ENCODE measurements at places on chromosomes 4 and X. TPM values are rescaled to one million over a fixed set of nuclear protein-coding genes. Genes with fewer than 3 reads are reported as not detected.

GRCh38 chr4:61500883-61501282 lies 300.8 kb downstream of the ADGRL3 start:
- no peak overlapping the region for H3K27ac ChIP-seq
- no peak overlapping the region for H3K4me3 ChIP-seq
- H3K27me3 ChIP-seq, result no peaks in the 10 kb centered on the region
- H3K36me3 ChIP-seq, result no peaks in the 10 kb centered on the region
- no peaks in the 10 kb centered on the region for H3K4me1 ChIP-seq

- H3K4me3 ChIP-seq, result no peak overlapping the region
- no peaks in the 10 kb centered on the region for H3K27me3 ChIP-seq
- no peak for DNase-seq
- no peaks in the 10 kb centered on the region for H3K36me3 ChIP-seq
- no peaks in the 10 kb centered on the region for H3K4me1 ChIP-seq
These were observed 159.2 kb downstream of the TECRL start for GRCh38 chr4:64250061-64250460.

DNA sequence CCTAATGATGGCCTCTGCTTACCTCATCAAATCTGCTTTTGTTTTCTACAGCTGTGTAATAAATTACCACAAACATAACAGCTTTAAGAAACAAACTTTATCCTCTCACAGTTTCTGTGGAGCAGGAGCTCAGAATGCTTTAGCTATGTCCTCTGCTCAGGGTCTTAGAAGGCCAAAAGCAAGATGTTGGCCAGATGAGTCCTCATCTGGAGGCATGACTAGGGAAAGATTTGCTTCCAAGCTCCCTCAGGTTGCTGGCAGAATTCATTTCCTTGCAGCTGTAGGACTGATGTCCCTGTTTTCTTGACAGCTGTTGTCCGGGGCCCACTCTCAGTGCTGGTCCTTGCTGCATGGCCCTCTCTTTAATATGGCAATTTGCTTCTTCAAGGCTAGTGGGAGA lies 116.7 kb upstream of the PDE5A start:
- no peaks in the 10 kb centered on the region for H3K27me3 ChIP-seq
- no peaks in the 10 kb centered on the region for H3K36me3 ChIP-seq
- no peak for DNase-seq
- no peak overlapping the region for H3K4me3 ChIP-seq
- no peaks in the 10 kb centered on the region for H3K4me1 ChIP-seq

DNA sequence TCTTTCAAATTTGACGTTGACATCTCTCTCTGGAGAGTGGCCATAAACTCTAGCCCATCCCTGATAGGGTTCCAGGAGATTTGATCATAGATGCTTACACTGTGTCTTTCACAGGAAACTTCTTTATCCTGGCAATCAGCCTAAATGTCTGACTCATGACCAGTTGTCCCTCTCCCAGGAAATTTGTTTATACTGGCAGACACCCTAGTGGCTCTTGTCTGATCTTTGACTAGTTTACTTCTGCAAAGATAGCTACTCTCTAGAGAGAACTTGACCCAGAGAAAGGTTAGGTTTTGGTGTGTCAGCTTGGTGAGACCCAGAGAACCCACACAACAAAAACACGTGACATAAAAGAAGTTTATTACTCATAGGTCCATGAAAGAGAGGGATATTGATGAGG lies 509.8 kb downstream of the CENPC start:
- no peaks in the 10 kb centered on the region for H3K36me3 ChIP-seq
- no peaks in the 10 kb centered on the region for H3K4me1 ChIP-seq
- no peak for DNase-seq

- H3K27ac ChIP-seq, result no peak overlapping the region
- H3K4me3 ChIP-seq, result no peak overlapping the region
- DNase-seq, result no peak
- no peaks in the 10 kb centered on the region for H3K27me3 ChIP-seq
- no peaks in the 10 kb centered on the region for H3K4me1 ChIP-seq
- H3K36me3 ChIP-seq, result no peaks in the 10 kb centered on the region
These were observed 55.9 kb upstream of the LEF1 start for GRCh38 chr4:108224611-108225053.

- peaks cover 21% of the 10 kb centered on the region for H3K27me3 ChIP-seq
- no peaks in the 10 kb centered on the region for H3K36me3 ChIP-seq
- peak overlapping the region; percentile 56 for H3K4me3 ChIP-seq
- DNase-seq, result no peak
- no peaks in the 10 kb centered on the region for H3K4me1 ChIP-seq
These were observed 68.3 kb downstream of the LARP7 start for GRCh38 chr4:112704991-112705845.

DNA sequence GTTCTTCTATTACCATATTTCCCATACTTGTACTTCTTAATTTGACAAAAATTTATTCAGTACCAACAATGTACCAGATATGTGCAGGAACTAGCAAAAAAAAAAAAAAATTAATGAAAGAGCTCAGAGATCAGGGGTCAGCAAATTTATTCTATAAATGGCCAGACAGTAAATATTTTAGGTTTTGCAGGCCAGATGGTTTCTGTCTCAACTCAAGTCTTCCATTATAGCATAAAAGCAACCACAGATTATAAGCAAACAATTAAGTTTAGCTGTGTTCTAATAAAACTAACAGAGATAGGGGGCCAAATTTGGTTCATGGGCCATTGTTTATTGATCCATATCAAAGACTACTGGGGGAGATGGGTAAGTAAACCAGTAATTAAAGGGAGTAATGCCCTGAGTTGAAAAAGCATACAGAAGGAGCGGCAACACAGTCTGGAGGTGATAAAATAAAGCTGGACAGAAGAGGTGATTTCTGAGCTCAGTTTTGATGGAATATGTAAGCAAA lies 19.3 kb downstream of the NEK1 start:
- H3K4me3 ChIP-seq, result no peak overlapping the region
- H3K27ac ChIP-seq, result no peak overlapping the region
- H3K36me3 ChIP-seq, result peaks cover 8% of the 10 kb centered on the region
- no peak for DNase-seq
- no peaks in the 10 kb centered on the region for H3K4me1 ChIP-seq

DNA sequence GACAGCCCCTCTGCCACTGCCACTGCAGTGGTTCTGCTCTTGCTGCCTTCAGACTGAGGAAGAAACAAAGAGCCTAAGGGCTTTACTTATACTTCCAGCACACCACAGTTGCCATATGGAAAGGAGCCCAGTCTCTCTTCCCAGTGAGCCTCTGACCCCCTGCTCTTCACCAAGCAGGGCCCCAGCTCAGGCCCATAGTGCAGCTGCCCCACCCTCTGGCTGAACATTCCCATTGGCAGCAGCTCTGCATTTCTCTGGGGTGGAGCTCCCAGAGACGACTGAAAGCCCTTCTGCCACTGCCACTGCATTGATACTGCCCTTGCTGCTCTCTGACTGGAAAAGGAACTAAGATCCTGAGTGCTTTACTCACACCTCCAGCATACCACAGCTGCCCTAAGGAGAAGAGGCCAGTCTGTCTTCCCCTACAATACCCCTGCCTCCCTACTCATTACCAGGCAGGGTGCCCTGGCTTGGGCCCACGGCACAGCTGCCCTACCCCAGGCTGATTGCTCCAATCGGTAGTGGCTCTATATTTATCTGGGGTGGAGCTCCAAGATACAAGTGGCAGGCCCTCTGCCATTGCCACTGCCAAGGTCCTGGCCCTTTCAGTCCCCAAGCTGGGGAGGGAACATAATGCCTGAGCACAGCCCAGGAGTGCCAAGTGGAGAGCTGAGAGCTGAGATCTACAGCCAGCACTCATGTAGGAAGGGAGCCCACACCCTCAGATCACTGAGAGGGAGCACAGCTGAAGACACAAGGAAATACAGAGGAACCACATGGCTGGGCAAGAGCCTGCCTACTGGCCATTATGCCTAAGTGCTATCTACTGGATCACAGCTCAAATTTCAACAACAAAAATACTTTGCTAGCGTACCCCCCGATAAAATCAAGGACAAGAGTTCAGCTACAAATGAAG lies 36.0 kb downstream of the AWAT2 start:
- no peak overlapping the region for H3K4me3 ChIP-seq
- H3K27ac ChIP-seq, result no peak overlapping the region
- DNase-seq, result no peak
- no peaks in the 10 kb centered on the region for H3K27me3 ChIP-seq
- no peaks in the 10 kb centered on the region for H3K4me1 ChIP-seq
- H3K36me3 ChIP-seq, result no peaks in the 10 kb centered on the region

DNA sequence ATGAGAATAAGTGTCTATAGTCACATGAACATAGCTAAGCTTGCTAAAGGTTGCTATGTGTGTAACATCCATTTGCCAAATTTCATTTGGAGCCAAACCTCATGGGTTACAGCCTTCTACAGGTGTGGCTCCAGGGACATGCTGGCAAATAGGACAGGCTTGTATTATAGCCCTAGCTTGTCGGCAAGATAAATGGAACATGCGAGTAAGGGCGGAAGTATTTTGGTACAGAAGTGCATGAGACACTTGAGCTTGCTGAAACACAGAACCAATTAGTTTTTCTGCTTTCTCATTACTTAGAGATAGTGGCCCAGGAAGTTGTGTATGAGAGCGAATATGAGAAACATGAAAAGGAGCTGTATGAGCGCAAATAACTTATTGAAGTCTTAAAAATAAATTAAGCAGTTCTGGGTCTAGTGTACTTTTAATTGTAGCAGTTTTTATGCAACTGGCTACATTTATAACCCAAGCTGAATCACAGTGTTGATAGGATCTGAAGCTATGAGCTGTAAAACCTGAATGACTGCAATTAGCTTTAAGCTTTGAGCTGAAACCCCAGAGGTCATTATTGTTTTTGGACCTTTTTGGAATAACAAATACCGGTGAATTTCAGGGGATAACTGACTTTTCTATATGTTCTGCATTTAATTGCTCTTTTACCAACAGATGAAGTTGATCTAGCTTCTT lies 64.6 kb downstream of the KDM5C start:
- no peaks in the 10 kb centered on the region for H3K36me3 ChIP-seq
- H3K27ac ChIP-seq, result no peak overlapping the region

P2RY10 gene
- 0.80 TPM for total RNA-seq

GRIA2 gene
- not detected for total RNA-seq

UGT2B15 gene
- 76.4 TPM for total RNA-seq

PJA1 gene
- 7.4 TPM for total RNA-seq

LRP2BP gene
- total RNA-seq, result 1.2 TPM

IL15 gene
- 14.4 TPM for total RNA-seq

CD40LG gene
- not detected for total RNA-seq

UGT2B17 gene
- 1,553 TPM for total RNA-seq

KDR gene
- 5.2 TPM for total RNA-seq

MAB21L2 gene
- 55.3 TPM for total RNA-seq

GABRQ gene
- not detected for total RNA-seq

All from Peyer's patch (tissue), 4 donors.